ENCODE measurements at places on chromosomes 7 and 10.

GRCh38 chr10:126170371-126170770, 217.9 kb downstream of the ADAM12 start:
- no peak for DNase-seq

DNA sequence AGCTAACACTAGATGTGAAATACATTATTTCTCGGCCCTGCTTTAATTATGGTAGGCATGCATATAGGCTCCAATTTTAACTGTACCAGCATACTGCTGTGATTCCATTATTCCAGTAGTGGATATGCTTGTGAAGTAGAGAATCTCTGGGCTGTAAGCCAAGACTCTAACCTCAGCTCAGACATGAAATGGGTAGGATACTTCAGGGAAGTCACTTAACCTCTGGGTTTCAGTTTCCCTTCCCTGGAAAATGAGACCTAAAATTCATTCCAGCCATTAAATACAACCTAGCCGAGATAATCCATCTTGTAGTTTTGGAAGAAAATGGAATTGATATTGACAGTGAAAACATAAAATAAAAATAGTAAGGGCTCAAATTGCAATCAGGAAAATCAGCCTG, 59.6 kb upstream of the TRIL start:
- DNase-seq, result no peak

- DNase-seq, result no peak
Measured at GRCh38 chr7:29971566-29972314, 17.9 kb downstream of the SCRN1 start.

- no peak for DNase-seq
Measured at GRCh38 chr10:86652361-86653202, 1.8 kb upstream of the OPN4 start.

DNA sequence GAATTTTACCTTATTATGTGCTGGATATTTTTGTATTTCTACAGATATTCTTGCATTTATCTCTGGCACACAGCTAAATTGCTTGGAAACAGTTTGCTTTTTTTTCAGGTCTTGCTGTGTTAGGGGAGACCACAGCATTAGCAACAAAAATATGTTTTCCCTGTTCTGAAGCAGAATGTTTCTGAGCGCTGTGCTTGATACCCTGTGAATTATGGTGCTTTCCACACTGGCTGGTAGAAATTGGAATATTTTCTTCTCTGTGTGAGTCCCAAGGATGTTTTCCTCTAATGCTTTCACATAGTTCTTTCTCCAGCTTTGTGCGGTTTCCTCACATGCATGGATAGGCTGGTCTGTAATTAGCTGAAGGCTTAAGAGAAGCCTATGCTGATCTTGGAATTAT, 651.6 kb upstream of the IGFBP3 start:
- DNase-seq, result no peak

DNA sequence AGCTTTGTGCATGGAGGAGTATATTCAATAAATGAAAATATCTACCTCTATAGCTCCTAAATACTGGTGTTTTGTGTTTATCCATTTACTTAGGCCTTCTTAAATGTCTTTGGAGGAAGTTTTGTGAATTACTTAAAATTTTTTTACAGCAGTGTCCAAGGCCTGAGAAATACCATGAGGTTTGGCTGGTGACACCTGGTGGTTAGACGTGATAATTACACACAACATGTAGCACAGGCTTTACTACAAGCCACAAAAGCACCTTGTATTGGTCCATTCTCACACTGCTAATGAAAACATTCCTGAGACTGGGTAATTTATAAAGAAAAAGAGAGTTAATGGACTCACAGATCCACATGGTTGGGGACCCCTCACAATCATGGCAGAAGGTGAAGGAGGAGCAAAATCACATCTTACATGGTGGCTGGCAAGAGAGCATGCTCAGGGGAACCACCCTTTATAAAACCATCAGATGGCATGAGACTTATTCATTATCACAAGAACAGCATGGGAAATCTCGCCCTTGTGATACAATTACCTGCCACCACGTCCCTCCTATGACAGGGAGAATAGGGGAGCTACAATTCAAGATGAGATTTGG, 20.6 kb downstream of the HYAL4 start:
- DNase-seq, result peak; percentile 30

DNA sequence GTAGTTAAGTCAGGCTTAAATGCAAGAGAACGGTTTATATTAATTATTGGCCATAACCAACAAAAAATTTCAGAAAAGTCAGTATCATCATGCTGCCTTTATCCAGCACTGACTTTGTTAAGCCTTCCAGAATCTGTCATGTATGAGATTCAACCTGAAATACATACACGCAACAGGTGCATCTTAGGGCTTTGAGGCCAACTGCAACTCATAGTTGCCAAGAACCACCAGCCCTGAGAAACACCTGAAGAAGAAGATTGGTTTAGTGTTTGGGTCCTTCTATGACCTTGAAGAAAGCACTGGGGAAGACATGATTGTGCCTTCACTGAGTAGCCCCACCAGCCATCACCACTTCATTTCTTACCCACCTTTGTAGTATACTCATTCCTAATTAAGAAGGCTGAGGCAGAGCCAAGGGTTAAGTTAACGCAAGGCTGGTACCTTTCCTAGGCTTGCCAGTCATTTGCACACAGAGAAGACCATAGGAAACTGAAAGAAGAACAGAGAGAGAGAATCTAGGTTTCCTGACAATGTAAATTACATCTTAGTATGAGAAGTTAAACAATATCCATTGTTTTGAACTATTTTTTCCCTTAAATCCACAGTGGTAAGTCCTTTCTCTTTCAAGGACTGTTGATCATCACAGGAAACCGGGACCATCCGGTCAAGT, 200.1 kb upstream of the PRKCQ start:
- no peak for DNase-seq

DNA sequence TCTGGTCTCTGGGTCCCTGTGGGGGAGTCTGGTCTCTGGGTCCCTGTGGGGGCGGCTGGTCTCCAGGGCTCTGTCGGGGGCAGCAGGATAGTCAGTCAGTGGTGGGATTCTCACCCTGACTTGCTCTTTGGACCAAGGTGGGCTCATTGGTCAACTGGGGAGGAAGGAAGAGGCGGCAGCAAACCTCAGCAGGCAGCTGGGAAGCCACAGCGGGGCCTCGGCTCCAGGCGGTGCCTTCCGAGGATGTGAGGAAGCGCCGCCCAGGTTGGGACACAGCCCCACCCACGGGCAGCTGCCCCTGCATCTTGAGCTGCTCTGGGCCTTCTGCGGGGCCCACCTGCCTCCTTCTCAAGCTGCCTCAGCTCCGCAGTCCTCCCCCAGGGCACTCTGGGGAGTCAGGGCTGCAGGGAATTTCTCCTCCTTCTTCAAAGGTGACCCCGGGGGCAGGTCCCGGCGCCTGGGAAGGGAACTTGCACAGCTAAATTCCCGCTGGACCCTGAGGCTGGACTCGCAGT, 20.4 kb upstream of the KNDC1 start:
- no peak for DNase-seq

GRCh38 chr10:74589226-74589673, 237.2 kb upstream of the KAT6B start:
- DNase-seq, result peak; percentile 37

GRCh38 chr7:127347567-127348246, 44.8 kb downstream of the ZNF800 start:
- peak; percentile 5 for DNase-seq

GRCh38 chr10:21516242-21517131, 9.0 kb downstream of the SKIDA1 start:
- no peak for DNase-seq

DNA sequence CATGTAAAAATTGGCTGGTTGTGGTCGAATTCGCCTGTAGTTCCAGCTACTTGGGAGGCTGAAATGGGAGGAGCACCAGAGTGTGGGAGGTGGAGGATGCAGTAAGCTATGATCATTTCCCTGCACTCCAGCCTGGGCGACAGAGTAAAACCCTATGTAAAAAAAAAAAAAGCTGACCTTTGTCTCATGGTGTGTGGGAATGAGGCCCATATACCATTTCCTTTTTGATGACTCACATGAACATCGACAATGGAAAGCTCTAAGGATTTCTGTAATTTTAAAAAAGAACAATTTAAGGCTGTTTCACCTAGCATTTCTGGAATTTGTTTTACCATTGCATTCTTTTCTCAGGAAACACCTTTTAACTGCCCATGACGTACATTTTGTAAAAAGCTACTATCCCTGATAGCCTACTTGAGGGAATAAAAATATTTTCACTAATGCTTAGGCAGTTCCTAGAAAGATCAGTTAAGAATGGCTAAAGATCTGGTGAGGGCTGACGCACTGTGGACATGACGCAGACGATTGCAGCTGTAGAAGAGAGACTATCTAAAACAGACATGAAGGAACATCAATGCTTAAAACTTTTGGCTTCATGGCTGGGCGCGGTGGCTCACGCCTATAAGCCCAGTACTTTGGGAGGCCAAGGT, 400.6 kb upstream of the IGFBP3 start:
- DNase-seq, result no peak

GRCh38 chr7:69753981-69754380, 155.7 kb downstream of the AUTS2 start:
- DNase-seq, result no peak

DNA sequence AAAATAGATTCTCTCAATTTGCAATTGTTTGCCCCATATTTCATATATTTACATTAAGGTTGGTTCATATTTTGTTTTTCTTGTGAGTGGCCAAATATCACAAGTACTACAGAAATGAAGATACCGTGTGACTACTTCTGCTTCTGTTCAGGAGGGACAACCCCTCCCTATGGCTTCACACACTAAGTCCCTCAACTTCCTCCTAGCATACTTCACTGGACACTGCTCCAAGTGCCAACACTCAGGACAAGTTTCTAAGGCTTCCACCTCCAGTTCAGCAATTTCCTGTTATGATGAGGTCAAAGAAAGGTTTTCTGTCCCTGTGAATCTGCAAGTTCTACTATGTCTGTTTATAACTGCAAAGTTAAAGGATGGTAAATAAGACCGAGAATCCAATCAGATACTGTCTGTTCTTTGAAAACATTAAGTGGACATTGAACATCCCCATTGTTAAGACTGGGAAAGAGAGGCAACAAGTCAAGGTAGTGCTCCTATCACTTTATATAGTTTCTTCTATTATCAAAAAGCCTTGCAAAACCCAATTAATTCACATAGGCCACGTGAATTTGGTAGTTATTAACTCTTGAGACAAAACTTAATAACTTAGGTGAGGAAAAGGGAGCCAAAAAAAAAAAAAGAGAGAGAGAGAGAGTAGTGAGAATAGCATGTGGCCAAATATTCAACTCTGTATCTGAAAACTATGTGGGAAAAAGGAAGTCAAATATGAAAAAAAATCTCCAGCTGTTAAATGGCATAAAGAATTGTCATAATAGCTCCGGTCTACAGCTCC, 81.3 kb upstream of the DKK1 start:
- DNase-seq, result no peak
